Effector memory CD4-positive, alpha-beta T cell (primary cell): ENCODE measurements at places on chromosomes 16 and 17.
A peak's percentile ranks its signal among the peaks of the same experiment; 100 is the strongest.

DNA sequence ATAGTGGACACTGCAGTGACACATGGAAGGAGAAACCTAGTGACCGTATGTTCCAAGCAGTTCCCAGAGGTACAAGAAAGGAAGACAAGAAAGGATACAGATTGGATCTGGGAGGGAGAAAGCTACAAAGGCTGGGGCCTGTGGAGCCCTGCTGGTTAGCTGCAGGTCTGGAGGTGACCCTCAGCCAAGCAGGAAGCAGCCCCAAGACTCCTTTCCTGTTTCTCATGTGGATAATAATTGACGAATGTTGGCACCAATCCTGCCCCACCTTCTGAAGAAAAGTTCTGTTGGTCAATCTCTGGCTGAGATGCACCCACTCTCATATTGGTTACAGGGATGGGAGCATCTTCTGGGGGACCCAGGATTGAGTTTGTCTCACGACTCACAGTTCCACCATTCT, 99.8 kb downstream of the SHISA6 start:
- H3K4me1 ChIP-seq = no peaks in the 10 kb centered on the region
- no peak for DNase-seq
- H3K27me3 ChIP-seq = no peaks in the 10 kb centered on the region
- H3K27ac ChIP-seq = no peak overlapping the region
- no peaks in the 10 kb centered on the region for H3K36me3 ChIP-seq

DNA sequence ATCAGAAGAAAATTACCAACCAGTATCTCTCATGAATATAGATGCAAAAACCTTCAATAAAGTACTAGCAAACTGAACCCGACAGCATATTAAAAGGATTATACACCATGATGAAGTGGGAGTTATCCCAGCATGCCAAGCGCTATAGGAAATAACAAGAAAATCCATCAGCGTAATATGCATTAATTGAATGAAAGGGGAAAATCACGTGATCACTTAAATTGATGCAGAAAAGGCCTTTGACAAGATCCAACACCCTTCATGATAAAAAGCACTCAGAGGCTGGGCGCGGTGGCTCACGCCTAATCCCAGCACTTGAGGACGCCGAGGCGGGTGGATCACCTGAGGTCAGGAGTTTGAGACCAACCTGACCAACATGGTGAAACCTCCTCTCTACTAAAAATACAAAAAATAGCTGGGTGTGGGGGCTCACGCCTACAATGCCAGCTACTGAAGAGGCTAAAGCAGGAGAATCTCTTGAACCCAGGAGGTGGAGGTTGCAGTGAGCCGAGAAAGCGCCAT, 4.8 kb downstream of the CTRB2 start:
- no peaks in the 10 kb centered on the region for H3K27me3 ChIP-seq
- no peak for DNase-seq
- no peak overlapping the region for H3K4me3 ChIP-seq

- no peak overlapping the region for H3K27ac ChIP-seq
- H3K4me3 ChIP-seq = no peak overlapping the region
- H3K4me1 ChIP-seq = peaks cover 15% of the 10 kb centered on the region
Measured at GRCh38 chr17:48192321-48192731, 84.8 kb downstream of the SNX11 start.

DNA sequence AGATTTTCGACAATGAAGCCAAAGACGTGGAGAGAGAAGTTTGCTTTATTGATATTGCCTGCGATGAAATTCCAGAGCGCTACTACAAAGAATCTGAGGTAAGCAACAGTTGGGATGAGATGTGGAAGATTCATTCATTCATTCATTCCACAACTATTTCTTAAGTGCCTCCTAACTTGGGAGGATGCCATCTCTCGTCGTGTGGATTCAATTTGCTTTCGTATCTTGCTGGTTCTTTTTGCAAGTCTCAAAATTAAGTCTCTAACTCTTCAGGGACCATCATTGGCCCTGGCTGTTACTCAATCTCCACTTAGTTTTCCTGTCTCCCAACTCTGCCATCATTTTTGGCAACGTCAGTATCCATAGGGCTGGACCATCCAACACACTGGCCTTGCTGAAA, 85.6 kb upstream of the NOL11 start:
- H3K4me1 ChIP-seq = no peaks in the 10 kb centered on the region
- peaks cover 45% of the 10 kb centered on the region for H3K36me3 ChIP-seq
- H3K27ac ChIP-seq = no peak overlapping the region
- no peak overlapping the region for H3K4me3 ChIP-seq

- peak overlapping the region; percentile 17 for H3K4me3 ChIP-seq
- DNase-seq = no peak
- H3K36me3 ChIP-seq = peaks cover 42% of the 10 kb centered on the region
- no peaks in the 10 kb centered on the region for H3K27me3 ChIP-seq
Measured at GRCh38 chr17:8898636-8899035, 31.2 kb upstream of the PIK3R6 start.

- H3K27ac ChIP-seq = no peak overlapping the region
- H3K4me3 ChIP-seq = no peak overlapping the region
- no peak for DNase-seq
- H3K27me3 ChIP-seq = no peaks in the 10 kb centered on the region
- no peaks in the 10 kb centered on the region for H3K36me3 ChIP-seq
Measured at GRCh38 chr16:17269439-17269838, 201.3 kb downstream of the XYLT1 start.

DNA sequence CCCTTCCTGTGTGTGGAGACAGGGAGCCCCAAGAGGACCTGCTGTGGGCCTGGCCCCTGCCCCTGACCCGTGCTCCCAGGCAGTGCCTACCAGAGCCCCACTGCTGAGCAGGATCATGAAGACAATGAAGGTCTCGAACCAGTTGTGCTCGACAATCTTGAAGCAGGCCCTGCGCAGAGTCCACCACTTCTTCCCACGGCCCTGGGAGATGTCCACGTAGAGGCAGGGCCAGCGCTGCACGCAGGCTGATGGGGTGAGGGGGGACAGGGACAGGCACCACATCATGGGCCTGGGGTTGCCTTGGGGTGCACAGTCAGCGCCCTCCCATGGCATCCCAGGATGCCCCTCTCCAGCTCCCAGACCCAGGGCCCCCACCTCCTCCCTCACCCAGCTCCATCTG, 16.4 kb upstream of the CD79B start:
- H3K4me3 ChIP-seq = no peak overlapping the region
- DNase-seq = no peak
- H3K27me3 ChIP-seq = no peaks in the 10 kb centered on the region
- no peaks in the 10 kb centered on the region for H3K36me3 ChIP-seq

- no peaks in the 10 kb centered on the region for H3K27me3 ChIP-seq
- no peaks in the 10 kb centered on the region for H3K36me3 ChIP-seq
- peaks cover 14% of the 10 kb centered on the region for H3K4me1 ChIP-seq
- H3K27ac ChIP-seq = no peak overlapping the region
Measured at GRCh38 chr17:35543856-35544255, 6.4 kb upstream of the SLFN12L start.

DNA sequence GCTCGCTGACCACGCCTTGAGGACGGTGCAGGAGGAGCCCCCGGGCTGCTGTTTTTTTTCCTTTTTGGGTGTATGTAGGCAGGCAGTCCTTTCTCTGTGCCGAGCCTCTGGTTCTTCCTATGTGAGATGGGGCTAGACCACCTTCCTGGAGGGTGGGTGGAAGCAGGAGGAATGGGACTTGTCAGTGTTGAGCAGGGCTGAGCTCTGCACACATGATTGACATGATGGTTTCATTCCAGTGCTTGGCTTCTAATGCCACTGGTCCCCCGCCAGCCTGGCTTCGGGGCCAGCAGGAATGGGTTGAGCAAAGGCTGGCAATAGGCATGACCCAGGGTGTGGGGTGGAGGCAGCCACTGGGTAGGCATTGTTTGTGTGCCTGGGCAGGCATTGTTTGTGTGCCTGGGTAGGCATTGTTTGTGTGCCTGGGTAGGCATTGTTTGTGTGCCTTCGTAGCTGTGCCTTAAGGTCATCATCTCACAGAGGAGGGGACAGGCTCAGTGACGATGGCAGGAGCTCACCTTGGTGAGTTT, 14.2 kb upstream of the ADCY7 start:
- DNase-seq = no peak
- H3K36me3 ChIP-seq = no peaks in the 10 kb centered on the region
- no peaks in the 10 kb centered on the region for H3K4me1 ChIP-seq
- H3K4me3 ChIP-seq = no peak overlapping the region
- H3K27ac ChIP-seq = no peak overlapping the region
- no peaks in the 10 kb centered on the region for H3K27me3 ChIP-seq

- peaks cover 4% of the 10 kb centered on the region for H3K36me3 ChIP-seq
- H3K27ac ChIP-seq = no peak overlapping the region
- no peaks in the 10 kb centered on the region for H3K4me1 ChIP-seq
- no peak overlapping the region for H3K4me3 ChIP-seq
Measured at GRCh38 chr16:23081675-23082119, 67.6 kb downstream of the USP31 start.

DNA sequence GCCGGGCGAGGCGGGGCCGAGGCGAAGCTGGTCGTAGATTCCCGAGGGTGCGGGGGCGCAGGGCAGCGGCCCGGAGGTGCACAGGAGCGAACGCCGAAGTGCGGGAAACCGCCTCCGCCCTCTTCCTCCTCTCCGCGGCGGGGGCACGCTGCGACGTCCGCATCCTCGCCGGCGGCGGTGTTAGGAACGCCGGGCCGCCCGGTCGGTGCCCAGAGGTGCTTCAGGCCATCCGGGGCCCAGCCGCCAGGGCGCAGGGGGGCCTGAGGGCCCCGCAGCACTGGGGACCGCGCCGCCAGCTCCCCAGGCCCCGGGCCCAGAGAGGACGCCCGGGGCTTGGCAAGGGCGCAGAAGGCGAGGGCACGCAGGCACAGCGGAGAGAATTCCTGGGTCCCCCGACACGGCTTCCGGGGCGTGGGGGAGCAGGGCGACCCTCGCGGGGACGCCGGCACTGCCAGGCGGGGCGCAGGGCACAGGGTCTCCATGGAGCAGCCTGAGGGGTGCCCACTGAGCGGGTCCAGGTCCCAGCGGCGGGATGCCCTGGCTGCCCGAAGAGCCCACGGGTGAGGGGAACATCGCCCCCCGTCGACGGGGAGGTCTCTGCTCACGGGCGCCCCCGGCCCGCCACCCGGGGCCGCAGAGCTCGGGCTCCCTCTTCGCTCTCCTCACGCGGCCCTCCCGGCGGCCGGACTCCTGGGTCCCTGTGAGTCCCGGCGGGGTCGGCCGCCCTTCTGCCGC, 576 bp downstream of the EPOP start:
- H3K4me1 ChIP-seq = peaks cover 22% of the 10 kb centered on the region
- H3K4me3 ChIP-seq = peak overlapping the region; percentile 70
- no peak for DNase-seq
- no peaks in the 10 kb centered on the region for H3K36me3 ChIP-seq

- H3K4me1 ChIP-seq = no peaks in the 10 kb centered on the region
- H3K4me3 ChIP-seq = no peak overlapping the region
- no peaks in the 10 kb centered on the region for H3K27me3 ChIP-seq
- no peak overlapping the region for H3K27ac ChIP-seq
- H3K36me3 ChIP-seq = no peaks in the 10 kb centered on the region
Measured at GRCh38 chr16:72657791-72658190, 390.1 kb downstream of the ZFHX3 start.

- H3K27me3 ChIP-seq = no peaks in the 10 kb centered on the region
- no peak for DNase-seq
- no peak overlapping the region for H3K4me3 ChIP-seq
Measured at GRCh38 chr16:56841233-56841632, 23.8 kb upstream of the SLC12A3 start.
